Right renal cortex interstitium (tissue), 3 donors: ENCODE measurements at places on chromosomes 7 and 10.
A peak's percentile ranks its signal among the peaks of the same experiment; 100 is the strongest.

DNA sequence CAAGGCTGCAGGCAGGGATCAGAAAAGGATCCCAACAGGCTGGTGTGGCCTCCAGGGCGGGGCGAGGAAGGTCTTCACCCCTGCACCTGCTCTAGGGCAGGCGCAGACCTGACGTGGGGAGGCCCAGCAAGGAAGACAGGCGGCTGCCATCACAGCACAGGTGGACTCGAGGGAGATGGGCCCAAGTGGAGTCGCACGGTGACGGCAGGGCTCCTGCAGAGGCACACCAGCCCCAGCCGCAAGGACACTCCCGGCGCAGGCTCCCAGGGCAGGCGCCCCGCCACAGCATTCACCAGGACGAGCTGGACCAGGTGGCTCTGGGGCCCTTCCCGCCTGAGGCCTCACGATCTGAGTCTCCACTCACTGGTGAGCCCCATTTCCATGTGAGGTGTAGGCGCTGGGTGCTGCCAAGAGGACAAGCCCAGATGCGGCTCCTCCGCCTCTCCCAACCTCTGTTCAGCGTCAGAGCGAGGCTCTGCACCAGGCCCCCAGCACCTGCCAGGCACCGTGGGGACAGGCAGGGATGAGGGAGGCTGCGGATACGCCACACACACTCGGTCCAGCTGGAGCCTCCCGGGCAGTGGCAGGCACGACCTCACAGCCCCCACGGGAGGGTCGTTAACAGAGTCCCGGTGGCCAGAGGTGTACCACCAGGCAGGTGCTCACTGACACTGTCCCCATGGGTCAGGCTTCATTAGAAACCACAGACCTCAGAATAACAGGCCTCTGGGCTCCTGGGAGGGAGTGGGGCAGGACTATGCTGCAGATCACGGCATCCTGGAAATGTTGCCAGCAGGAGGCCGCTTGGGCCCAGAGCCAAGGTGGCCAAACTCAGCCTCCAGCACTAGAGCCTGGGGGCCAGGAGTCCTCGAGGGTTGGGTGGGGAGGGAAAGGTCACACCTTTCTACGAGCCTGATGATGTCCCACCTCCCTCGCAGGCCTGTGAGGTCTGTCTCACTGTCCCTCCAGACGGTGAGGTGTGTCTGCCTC is 111.6 kb downstream of the MAD1L1 start:
- DNase-seq, result no peak

GRCh38 chr10:31606841-31607240 is 287.8 kb downstream of the ZEB1 start:
- no peak for DNase-seq

- DNase-seq, result no peak
These were observed 8.1 kb downstream of the ABHD11 start for GRCh38 chr7:73730485-73730884.

- DNase-seq, result no peak
These were observed 49.0 kb upstream of the CALD1 start for GRCh38 chr7:134730411-134730829.

GRCh38 chr10:126233182-126234148 is 154.8 kb downstream of the ADAM12 start:
- no peak for DNase-seq

DNA sequence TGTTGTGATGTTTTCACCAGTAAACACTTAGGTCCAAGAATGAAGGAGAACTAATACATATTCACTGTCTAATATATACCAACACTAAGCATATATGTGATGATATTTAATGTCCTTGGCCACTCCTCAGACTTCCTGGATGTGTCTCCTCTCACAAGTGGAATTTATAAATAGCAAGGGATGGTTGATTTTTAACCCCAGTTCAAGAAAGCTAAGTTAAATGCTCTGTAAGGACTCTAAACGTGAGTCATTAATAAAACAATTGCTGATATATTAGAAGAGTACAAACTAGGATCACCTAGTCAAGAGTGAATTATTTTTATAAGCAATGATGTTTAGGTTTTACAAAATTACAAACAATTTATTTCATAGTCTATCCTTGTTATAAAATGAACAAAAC is 355.9 kb upstream of the TMEM229A start:
- no peak for DNase-seq

GRCh38 chr7:79604841-79605240 is 151.4 kb upstream of the MAGI2 start:
- DNase-seq, result no peak

DNA sequence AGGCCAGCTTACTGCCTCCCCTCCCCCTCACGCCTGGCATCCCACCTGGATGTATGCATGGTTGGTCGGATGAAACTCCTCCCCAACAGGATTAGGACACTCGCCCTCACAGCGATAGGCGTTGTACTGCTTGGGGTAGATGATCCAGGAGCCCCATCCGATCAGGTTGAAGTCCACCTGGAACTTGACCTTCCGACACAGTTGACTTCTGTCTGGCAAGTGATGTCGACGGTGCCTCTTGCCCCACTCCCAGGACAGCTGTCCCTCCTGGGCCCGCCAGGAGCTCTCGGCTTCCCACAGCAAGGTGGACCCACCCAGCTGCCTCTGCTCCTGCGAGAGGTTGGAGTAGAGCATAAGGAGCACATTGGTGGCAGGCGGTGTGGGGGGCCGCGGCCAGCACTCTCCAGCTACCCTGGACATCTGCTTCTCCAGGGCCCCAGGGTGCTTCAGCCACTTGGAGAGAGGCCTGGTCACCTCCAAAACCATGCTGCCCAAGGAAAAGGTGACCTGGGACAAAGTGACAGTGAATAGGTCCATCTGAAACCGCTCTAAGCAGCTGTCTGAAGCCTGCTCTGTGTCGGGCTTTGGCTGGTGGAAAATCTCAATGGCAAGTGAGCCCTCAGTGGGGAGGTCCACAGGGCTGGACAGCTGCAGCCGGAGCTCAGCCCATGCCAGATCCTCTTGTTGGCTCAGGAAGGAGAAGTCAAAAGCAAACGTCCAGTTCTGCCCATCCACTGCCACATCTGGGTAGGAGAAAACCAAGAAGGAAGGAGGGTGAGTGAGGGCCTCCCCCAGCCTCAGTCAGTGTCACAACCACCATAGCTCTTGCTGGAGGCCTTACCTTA is 6.0 kb downstream of the NODAL start:
- DNase-seq, result no peak

- DNase-seq, result no peak
These were observed 7.3 kb upstream of the ZNF22 start for GRCh38 chr10:44993226-44993921.

DNA sequence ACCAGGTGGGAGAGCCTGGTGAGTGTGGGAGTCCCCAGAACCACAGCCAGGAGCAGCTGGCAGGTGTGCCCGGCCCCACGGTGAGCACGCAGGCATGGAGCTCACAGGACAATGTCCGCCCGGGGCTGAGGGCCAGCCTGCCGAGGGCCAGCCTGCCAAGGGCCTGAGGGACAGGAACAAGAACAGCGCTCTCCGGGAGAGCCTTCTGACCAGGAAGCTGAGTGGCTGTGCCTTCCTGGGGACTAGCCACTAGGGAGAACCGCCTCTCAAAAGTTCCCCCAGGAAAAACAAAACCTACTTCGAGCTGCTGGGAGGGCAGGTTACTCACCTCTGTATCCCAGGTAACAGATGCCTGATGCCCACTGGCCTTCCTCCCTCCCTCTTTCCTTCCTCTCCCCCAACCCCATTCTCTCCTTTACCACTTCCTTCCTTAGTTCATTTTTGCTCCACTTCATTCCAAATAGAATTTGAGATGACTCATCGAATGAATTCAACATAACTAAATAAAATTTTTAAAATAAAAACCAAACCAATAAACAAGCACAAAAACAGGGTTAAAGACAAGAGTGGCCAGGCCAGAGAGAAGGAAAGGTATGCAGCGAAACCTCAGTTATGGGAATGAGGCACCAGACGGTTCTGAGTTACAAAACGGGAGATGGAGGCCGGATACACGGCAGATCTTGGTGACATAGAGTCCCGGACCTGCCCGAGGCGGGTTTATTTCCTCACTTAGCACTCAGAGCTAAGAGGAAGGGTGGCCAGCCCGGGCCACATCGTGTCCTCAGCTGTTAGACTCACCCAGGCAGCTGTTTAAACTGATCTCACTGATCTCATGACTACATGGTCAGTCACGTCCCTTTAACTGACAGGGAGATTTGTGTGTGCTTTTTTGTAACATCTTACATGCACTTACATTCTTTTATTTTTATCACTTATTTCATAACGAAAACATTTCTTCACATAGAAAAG is 128.5 kb downstream of the TNS3 start:
- DNase-seq, result no peak

DNA sequence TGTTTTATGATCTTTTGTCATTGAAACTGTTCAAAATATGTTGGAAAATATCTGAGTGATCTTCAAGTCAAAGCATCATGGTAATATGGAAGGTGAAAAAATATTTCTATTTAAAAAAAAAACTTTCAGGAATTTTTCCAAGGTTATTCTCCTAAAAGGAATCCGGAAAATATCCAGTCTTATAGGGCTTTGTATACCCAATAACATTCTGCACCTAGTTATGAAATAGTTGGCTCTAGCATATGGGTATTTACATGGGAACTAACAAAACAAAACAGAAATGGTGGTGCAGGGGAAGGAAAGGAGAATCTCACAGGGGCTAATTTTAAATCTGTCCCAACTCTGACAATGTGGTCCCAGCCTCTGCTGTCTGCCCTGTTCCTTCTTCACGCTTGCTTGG is 167.1 kb upstream of the RHEB start:
- no peak for DNase-seq

- DNase-seq, result no peak
These were observed 18.4 kb downstream of the RCC1L start for GRCh38 chr7:75055155-75055554.

DNA sequence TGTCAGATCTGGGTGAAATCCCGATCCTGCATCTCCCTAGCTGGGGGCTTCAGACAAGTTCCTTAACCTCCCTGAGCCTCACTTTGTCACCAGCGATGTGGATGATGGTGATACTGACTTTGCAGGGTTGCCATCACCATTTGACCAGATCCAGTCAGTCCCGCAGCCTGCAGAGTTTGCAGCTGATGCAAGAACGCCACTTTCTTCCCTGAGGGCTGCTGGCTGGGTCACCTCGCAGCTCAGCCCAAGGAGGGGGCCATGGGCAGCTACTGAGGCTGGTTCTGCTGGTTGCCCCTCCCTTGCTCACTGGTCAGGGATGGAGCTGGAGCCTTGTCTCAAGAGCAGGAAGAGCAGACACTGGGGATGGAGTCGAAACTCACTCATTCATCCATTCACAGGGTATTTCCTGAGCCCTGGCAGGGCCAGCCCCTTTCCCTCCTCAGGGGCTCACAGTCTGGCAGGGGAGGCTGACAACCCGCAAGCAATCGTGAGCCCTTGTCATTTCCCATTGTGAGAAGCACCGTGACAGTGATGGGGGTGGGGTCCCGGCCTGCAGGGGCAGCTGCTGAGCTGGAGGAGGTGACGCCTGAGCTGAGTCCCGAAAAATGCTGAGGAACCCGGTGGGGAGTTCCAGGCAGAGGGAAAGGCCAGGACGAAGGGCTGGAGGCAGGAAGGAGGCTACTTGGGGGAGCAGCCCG is 111.1 kb upstream of the TCF7L2 start:
- no peak for DNase-seq

GRCh38 chr7:137563981-137564380 is 220.4 kb upstream of the PTN start:
- DNase-seq, result no peak

DNA sequence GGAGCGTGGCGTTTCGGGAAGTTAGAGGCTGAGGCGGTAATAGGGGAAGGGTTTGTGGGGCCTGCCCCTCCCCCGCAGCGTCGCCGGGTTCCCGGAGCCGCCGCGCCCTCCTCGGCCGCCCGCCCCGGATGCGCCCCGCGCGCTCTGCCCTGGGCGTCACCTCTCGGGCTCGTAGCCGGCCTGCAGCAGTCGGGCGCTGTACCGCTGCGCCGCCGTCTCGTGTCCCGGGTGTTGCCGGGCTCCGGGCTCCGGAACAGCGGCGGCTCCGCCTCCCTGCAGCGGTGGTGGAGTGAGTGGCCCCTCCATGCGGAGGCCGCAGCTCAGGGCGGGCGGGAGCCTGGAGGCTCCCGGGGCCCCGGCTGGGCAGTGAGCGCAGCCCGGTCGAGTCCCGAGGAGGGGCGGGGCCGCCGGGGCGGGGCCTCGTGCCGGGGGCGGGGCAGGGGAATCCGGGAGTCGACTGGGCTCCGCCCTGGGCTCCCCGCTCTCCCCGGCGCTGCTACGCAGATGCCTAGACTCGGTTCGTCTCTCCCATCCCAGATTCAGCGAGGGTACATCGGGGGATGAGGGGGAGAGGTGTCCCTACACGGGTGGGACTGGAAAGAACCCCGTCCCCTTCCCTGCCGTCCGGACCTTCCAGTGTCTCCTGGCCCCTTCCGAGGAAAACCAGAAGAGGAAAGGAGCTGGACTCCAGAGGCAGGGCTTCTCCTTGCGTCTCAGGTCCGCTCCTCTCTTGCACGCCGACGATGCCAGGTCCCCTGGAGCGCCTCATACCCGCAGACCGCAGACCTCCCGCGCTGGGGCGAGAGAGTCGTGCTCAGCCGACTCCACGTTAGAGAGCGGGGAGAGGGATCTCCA is at the start of gene IMPDH1:
Gene IMPDH1, minus strand, starts transcription at position 387 of the 855 bp plus-strand sequence. Its CDS starts 81 bp downstream, at position 306.
- peak; percentile 66 for DNase-seq
